ENCODE measurements at places on chromosomes 11 and 22.

GRCh38 chr11:17645190-17645970, 74.0 kb upstream of the MYOD1 start:
- no peak for DNase-seq

DNA sequence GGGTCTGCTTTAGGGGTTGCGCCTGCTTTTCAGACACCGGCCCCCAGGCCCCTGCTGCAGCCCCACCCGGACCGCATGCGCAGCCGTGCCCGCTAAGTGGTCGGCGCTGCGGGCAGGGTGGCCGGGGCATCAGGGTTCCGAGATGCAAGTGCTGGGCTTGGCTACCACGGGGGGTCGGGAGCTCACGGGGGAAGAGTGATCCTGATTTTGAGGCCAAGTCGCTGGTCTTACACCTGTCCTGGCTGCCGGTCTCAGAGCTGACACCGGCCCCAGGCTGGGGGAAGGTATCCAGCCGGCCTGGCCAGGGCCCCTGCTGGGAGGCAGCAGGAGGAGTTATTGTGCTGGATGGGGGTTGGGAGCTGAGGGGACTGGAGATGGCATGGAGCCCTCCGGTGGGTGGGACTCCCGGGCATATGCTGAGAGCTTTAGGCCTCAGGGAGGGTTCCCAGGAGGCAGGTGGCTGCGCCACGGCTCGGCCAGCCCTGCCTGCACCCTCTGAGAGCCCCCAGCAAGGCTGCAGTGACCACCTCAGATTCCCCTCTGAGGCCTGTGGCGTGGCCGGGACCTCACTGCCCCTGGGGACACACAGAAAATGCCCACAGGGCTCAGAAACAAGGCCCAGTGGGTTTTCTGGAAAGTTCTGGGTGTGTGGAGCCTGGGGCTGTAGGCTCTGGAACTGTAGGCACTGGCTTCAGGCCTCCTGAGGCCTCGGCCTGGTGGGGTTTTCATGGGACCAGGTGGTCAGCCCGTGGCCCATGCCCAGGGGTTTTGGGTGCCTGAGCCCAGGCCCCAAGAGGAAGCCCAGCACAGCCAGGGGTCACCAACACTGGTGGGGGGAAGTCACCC, 4.4 kb upstream of the MUC5AC start:
- no peak for DNase-seq

GRCh38 chr11:120331301-120331996, 4.8 kb upstream of the ARHGEF12 start:
- DNase-seq = no peak

GRCh38 chr11:28708075-28708474, 599.9 kb downstream of the METTL15 start:
- DNase-seq = no peak

DNA sequence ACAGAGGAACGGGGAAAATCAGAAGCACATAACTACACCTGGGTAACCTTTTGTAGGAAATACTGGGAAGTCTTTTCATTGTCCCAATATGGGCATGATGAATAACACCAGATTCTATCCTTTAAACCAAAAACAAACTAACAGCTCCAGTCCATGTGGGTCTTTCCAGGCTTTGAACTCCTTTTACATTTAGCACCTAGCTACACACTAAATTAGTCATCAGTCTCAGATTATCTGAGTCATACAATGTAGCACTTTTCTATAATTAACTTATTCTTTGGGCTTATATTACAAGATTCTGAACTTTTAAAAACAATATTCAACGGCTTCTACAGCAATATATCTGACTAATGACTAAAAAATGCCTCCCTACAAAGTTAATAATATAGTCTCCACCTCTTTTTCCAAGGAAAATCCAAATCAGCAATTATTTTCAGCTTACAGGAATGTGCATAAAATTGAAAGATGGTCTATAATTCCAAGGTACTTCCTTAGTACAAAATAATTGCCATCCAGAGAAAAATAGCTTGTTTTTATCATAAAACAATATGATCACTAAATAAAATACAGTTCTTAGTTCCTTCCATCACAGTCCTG, 26.3 kb downstream of the STK33 start:
- DNase-seq = no peak

DNA sequence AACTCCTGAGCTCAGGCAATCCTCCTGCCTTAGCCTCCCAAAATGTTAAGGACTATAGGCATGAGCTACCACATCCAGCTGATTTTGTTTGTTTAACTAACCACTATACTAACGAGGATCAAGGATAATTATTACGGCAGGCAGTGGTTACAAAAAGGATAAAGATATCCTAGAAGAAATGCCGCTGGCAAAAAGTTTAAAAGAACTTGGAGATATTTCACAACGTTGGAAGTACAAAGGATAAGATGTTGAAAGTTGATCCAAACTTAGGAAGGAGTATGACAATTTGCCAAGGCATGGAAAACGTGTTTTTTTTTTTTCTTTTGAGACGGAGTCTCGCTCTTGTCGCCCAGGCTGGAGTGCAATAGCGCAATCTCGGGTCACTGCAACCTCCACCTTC, 13.4 kb downstream of the AP5B1 start:
- no peak for DNase-seq

GRCh38 chr11:3096909-3097530, 39.8 kb upstream of the CARS1 start:
- DNase-seq = no peak

GRCh38 chr11:761526-762108, 14.4 kb downstream of the TALDO1 start:
- no peak for DNase-seq

DNA sequence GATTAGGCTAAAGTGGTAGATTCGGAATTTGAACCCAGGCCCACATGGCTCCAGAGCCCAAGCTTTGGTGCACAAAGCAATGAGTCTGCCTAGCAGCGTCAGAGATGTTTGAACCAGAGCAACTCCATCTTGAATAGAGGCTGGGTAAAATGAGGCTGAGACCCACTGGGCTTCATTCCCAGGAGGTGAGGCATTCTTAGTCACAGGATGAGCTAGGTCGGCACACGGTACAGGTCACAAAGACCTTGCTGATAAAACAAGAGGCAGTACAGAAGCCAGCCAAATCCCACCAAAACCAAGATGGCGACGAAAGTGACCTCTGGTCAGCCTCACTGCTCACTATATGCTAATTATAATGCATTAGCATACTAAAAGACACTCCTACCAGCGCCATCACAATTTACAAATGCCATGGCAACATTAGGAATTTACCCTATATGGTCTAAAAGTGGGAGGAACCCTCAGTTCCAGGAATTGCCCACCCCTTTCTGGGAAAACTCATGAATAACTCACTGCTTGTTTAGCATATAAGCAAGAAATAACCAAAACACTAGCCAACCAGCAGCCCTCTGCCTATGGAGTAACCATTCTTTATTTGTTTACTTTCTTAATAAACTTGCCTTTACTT, 40.3 kb upstream of the DAGLA start:
- DNase-seq = no peak

- no peak for DNase-seq
Observed at GRCh38 chr22:19734163-19734562, 10.8 kb downstream of the GP1BB start.

DNA sequence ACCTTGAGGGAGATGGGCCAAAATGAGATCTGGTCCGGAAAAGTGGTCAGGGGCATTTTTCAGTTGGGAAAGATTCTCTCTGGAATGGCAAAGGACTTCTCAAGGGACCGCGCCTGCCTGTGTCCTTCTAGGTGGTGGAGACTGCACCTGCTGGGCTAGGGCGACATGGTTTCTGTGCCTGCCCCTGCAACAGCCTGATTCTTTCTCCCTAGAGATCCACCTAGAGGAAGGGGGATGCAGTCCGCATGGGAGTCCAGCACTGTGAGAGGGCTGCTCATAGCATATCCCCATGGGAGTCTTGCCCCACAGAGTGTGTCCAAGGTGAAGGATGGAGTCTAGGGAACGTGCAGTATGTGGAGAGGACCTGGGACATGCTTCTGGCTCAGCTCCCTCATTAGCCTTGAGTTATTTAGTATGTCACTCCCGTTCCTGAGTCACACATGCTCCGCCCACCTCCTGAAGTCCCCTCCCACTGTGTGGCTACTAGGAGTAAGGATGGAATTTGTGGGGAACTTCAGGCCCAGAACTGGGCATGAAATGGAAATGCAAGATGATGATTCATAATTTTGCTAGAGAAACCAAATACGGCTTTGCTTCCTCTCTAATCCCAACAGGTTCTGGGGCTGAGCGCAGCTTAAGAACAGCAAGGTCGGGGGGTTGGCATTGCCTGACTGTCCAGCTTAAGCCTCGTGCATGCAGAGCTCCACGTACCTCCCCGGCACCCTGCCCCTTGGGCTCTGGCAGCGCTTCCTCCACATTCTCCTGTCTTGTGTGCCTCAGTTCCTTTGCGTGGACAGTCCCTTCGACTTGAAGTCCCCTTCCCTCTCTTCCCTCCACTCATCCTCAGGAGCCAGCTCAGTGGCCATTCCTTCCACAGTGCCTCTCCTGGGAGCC, 35.0 kb downstream of the GRIK4 start:
- DNase-seq = no peak

- DNase-seq = peak; percentile 56
Observed at GRCh38 chr22:37462983-37463382, 23.2 kb downstream of the MFNG start.

DNA sequence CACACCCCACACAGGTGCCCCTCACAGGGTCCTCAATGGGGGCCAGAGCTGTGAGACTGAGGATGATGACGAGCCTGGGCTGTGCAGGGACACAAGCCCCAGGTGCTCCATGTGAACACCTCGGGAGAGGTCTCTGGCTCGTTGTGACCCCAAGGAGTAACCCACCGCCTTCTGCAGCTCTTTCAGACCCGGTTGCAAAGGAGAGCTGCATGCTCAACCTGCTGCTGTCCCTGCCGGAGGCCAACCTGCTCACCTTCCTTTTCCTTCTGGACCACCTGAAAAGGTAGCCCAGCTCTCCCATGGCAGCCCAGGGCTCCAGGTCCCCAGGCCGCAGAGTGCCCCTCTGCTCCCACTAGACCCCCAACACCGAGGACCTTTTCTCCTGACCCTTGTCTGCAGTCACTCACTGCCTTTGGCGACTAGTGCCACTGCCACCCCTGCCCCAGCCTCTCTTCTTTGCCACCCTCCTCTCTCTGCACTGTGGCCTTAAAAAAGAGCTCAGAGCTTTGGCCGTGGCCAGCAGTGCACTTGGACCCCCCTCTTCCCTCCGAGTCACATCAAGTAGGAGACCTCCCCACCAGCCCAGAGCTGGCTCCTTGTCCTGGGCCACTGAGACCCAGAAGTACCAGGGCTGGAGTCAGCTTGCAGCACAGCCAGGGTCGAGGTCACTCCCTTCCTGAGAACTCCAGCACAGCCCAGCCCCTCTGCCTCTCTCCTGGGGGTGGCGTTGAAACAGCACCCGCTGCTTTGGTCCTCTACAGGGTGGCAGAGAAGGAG, 133.7 kb downstream of the BCR start:
- no peak for DNase-seq

- DNase-seq = no peak
Observed at GRCh38 chr11:285894-286220, 3.1 kb upstream of the PGGHG start.

DNA sequence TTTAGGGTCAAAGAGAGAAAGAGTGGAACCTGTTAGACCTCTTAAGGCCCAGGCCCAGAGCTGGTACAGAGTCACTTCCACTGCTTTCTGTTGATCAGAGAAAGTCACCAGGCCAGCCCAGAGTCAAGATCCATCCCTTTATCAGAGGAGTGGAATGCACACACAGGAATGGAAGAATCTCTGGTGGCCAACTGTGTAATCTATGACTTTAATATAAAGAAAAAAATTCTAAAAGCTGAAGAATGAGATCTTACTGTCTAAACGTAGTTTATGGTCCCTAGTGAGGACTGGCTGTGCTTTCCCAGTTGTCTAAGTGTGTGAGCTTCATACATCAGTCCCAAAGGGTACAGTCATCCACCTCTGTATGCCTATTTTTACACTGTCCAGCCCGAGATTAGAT, 51.0 kb downstream of the PPFIBP2 start:
- no peak for DNase-seq

DNA sequence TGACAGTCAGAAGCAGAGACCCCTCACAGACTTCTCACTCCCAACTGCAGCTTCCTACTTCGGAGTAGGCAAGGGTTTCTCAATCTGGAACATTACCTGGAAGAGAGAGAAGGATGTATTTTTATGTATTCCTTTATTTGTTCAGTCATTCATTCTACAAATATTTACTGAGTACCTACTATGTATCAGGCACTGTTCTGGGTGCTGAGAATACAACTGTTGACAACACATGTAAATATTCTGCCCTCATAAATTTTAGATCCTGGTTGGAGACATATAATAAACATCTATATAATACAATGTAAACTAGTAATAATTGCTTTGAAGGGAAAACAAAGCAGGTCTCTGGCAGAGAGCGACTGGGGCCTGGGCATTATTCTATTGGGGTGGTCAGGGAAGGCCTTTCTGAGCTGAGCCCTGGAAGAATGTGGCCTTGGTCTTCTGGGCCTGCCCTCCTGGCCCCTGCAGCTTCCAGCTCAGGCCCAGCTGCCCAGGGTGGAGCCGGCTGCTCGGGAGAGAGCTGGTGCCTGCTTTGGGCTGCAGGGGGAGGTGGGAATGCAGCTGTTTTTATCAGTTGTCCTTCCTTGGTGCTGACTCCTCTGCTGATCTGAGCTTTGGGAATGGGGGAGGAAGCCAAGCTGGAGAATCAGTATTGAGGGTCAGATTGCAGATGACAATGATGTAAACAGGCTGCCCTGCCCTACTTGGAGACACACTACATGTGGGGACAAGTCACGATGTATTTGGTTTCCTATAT, 46.8 kb downstream of the PKNOX2 start:
- no peak for DNase-seq

All from common myeloid progenitor, CD34-positive (primary cell).